Mammary epithelial cell (primary cell): ENCODE measurements at places on chromosomes 3 and 15.

GRCh38 chr3:185931777-185932612 is 5.8 kb downstream of the TRA2B start:
- DNase-seq, result no peak

DNA sequence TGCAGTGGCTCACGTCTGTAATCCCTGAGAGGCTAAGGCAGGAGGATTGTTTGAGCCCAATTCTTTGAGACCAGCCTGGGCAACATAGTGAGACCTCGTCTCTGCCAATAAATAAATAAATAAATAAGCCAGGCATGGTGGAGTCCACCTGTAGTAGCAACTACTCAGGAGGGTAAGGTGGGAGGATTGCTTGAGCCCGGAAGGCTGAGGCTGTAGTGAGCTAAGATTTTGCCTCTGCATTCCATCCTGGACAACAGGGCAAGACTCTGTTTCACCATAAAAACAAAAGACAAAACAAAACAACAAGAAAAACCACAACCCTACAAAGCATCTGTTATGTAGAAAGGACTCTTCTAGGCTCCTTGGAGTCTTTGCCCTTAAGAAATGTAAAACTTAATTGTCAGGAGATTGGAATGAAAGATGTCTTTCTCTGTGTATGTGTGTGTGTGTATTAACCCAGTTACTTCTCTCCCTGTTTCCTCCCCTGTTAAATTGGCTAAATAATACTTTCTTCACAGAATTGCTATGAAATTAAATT is 9.5 kb downstream of the NECTIN3 start:
- DNase-seq, result peak; percentile 27

GRCh38 chr15:101018016-101018415 is 98.9 kb downstream of the LRRK1 start:
- no peak for DNase-seq

GRCh38 chr15:80052597-80053304 is 6.7 kb upstream of the ZFAND6 start:
- no peak for DNase-seq

DNA sequence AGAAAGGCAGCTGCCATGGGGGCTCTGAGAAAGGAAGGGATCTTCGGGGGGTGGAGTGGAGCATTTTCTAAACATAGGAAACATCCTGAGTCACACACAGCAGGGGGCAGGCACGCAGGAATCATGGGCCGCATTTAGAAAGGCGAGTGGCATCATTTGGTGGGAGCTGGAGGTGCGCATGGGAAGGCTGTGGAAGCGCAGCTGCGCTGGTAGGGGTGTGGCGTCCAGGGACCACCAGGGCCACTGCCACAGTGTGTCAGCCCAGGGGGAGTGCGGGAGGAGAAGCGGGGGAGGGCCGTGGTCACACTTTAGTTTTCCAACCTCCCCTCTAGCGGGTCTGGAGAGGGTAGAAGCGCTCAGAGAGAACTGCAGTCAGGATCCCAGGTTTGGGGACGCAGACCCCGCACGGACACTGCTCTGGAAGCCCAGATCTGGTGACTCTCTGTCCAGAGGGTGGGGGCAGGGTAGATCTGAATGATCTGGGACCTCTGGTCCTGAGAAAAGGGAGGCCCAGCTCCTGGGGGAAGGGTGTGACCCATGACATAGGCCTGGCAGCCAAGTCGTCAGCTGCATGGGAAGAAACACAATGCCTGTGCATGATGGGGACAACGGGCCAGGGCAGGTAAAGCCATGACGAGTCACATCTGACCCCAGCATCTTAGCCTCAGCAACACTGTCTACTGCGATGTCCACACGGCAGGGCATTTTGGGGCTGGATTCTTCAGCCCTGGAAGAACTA is 88.0 kb upstream of the IQSEC1 start:
- no peak for DNase-seq

DNA sequence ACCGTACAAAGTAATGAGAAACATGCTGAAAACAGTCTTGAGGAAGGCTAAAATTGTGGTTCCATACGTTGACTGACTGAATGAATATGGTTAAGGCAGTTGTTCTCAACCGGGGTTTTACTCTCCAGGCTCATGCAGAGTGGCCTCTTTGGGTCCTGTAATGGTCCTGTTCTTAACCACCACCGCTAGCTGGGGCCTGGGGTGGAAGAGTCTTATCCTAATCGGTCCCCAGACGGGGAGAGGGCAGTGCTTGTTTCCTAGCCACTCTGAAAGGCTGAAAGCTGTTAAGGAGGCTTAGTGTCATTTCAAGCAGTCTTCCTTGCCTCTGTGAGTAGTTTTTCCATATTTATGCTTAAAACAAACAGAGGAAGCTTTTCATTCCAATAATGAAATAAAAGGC is 32.0 kb downstream of the SELENOT start:
- DNase-seq, result no peak
